ENCODE measurements at places on chromosomes 4 and X.
A peak's percentile ranks its signal among the peaks of the same experiment; 100 is the strongest.

GRCh38 chrX:104084063-104084462, 8.0 kb upstream of the TMSB15C start:
- no peak overlapping the region for H3K27ac ChIP-seq
- H3K4me1 ChIP-seq = no peaks in the 10 kb centered on the region
- H3K4me3 ChIP-seq = no peak overlapping the region
- no peaks in the 10 kb centered on the region for H3K27me3 ChIP-seq
- DNase-seq = no peak

DNA sequence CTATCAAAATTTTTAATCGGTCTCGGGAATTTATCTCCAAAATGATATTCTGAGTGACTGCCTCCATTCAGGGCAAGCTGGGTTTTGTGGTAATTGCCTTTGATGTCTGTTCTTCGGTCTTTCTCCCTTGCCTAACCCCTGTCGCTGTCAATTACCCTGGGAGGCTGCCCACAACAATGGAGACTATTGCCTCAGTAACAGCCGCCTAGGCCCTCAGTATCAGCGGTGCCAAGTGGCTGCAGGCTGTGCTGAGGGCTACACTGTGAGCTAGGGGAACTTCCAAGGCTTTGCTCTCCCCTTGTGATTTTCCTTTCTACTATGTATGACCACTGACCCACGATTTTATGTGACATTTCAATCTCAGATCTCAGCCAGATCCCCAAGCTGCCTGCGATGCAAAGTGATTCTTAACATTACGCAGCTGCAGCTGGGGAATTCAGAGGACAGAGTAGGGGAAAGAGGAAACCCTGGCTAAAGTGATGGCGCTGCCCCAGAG, 36.3 kb upstream of the REST start:
- no peaks in the 10 kb centered on the region for H3K36me3 ChIP-seq
- DNase-seq = no peak
- H3K4me3 ChIP-seq = no peak overlapping the region
- no peaks in the 10 kb centered on the region for H3K27me3 ChIP-seq

GRCh38 chrX:130418066-130418465, 16.3 kb downstream of the RBMX2 start:
- no peak overlapping the region for H3K27ac ChIP-seq
- DNase-seq = no peak
- H3K27me3 ChIP-seq = no peaks in the 10 kb centered on the region
- H3K36me3 ChIP-seq = no peaks in the 10 kb centered on the region

- DNase-seq = no peak
- H3K27ac ChIP-seq = no peak overlapping the region
- no peaks in the 10 kb centered on the region for H3K36me3 ChIP-seq
- H3K27me3 ChIP-seq = no peaks in the 10 kb centered on the region
These were observed 29.8 kb downstream of the MSN start for GRCh38 chrX:65697211-65697641.

GRCh38 chrX:10851809-10852208, 231.4 kb upstream of the MID1 start:
- H3K27me3 ChIP-seq = no peaks in the 10 kb centered on the region
- no peak for DNase-seq
- no peak overlapping the region for H3K4me3 ChIP-seq
- no peaks in the 10 kb centered on the region for H3K4me1 ChIP-seq
- H3K27ac ChIP-seq = no peak overlapping the region

DNA sequence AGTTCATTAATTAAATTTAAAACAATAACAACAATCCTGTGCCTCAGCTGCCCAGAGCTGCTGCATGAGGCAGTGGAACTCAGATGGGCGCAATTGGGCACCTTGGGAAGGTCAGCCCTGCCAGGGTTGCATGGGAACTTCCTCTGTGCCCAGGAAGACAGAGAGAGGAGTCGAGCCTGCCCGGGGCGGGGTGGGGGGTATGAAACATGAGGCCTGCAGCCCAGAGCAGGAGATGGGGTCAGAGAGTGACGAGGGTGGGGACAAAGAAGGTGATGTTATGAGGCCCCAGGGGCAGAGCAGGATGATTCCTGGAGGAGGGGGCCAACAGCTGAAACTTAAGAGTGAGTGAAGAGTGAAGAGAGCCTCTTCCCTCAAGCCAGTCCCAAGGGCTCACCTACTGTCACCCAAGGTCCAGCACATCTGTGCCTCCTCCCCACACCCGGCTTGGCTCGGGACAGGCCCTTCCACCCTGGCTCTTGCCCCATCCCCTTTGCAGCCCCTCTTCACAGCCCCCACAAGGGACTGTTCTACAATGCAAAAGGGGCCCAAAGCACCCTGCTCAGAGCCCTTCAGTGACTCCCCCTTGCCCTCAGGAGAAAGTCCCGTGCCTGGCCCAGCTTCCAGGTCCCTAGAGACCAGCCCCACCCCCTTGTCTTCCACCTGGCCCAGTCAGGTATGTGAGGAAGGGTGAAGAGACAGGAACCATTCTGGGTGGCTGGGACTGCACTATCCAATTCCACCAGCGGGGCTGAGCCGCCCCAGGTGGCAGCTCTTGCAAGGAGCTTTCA, 31.4 kb downstream of the HMX1 start:
- no peak overlapping the region for H3K4me3 ChIP-seq
- no peak overlapping the region for H3K27ac ChIP-seq
- no peaks in the 10 kb centered on the region for H3K27me3 ChIP-seq
- DNase-seq = no peak
- H3K36me3 ChIP-seq = no peaks in the 10 kb centered on the region
- no peaks in the 10 kb centered on the region for H3K4me1 ChIP-seq

DNA sequence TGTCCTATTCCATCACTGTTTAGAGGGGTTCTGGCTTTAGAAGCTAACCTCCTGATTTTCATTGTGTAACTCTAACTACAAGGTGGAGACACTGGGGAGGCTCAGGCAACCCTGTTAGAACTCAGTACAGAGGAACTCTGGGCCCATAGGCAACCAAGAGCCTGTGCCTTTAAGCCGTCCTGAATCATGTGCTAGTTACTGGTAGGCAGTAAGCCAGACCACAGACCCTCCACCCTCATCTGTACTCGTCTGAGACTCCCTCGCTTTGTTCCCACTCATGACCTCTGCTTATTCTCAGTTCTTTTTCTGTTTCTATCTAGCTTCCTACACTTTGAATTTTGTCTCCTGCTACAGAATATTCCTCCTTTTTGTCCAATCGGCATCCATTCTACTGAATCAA, 31.4 kb downstream of the TBC1D1 start:
- DNase-seq = no peak
- H3K4me1 ChIP-seq = no peaks in the 10 kb centered on the region
- H3K27ac ChIP-seq = no peak overlapping the region
- no peak overlapping the region for H3K4me3 ChIP-seq
- no peaks in the 10 kb centered on the region for H3K36me3 ChIP-seq

DNA sequence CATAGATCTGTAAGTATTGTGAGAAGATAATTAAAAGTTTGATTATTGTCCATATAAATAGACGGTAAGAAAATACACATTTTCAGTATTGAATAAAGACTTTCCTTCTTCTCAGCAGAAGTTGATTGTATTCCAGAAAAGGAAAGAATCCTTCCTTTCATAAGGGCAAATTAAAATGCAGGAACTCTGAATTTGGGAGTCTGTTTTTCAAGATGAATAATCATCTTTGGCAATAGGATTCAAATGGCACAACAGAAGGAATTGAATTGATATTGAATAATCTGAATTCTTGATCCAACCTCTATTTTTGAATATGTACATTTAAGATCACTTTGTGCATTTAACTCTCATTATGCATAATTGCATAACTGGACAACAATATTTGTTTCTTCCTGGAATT, 149.3 kb downstream of the DMD start:
- no peak for DNase-seq
- H3K36me3 ChIP-seq = no peaks in the 10 kb centered on the region
- no peak overlapping the region for H3K4me3 ChIP-seq
- no peaks in the 10 kb centered on the region for H3K27me3 ChIP-seq
- no peaks in the 10 kb centered on the region for H3K4me1 ChIP-seq

- H3K4me3 ChIP-seq = no peak overlapping the region
- no peaks in the 10 kb centered on the region for H3K27me3 ChIP-seq
- no peak overlapping the region for H3K27ac ChIP-seq
These were observed 13.1 kb downstream of the GPR82 start for GRCh38 chrX:41737065-41737464.

GRCh38 chr4:16264798-16265197, 38.5 kb upstream of the TAPT1 start:
- no peak overlapping the region for H3K4me3 ChIP-seq
- H3K4me1 ChIP-seq = no peaks in the 10 kb centered on the region
- H3K36me3 ChIP-seq = no peaks in the 10 kb centered on the region
- no peak for DNase-seq

DNA sequence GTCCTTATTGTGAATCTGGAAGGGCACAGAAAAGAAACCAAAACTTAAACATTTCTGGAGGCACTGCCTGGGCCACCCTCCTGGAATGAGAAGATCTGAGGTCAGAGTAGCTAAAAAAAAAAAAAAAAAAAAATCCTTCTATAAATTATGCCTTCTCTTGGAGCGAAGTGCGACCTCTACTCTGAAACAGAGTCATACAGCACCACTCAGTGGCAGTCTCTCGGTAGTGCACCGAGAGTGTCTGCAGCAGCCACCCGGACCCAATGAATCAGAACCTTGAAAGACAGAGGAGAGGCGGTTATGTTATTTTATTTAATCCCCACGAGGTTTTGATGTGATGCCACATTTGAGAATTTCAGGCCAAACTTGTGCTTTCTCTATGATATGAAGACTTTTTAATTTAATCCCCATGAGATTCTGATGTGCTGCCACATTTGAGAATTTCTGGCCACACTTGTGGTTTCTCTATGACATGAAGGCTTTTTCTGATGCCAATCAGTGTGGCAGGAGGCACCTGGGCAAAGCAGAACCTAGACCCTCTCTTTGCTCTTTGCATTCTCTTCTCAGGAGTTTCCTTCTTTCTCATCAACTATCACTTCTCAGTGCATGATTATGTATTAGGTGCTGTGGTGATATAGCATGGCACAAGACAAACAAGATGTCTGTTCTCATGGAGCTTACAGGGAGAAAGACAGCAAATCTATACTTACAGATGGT, 5.6 kb upstream of the CT47C1 start:
- H3K27ac ChIP-seq = no peak overlapping the region
- H3K4me3 ChIP-seq = no peak overlapping the region
- H3K27me3 ChIP-seq = no peaks in the 10 kb centered on the region
- no peaks in the 10 kb centered on the region for H3K36me3 ChIP-seq
- peak; percentile 67 for DNase-seq
- no peaks in the 10 kb centered on the region for H3K4me1 ChIP-seq

DNA sequence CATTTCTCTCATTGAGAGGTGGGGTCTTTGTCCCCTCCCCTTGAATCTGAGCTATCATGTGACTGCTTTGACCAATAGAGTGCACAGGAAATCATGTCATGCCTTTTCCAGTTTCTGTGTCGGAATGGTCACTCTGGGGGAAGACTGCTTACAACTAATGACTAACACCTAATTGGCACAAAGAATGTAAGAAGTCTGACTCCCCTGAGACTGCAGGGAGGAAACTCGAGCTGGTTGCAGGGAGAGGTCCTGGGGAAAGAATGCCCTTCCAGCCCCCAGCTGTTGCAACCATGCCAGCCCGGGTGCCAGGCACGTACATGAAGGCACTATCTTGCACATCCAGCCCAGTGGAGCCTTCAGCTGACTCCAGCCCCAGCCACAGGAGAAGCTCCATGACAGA, 254.2 kb downstream of the DHX15 start:
- no peaks in the 10 kb centered on the region for H3K36me3 ChIP-seq
- no peaks in the 10 kb centered on the region for H3K27me3 ChIP-seq
- DNase-seq = no peak
- H3K27ac ChIP-seq = no peak overlapping the region

DNA sequence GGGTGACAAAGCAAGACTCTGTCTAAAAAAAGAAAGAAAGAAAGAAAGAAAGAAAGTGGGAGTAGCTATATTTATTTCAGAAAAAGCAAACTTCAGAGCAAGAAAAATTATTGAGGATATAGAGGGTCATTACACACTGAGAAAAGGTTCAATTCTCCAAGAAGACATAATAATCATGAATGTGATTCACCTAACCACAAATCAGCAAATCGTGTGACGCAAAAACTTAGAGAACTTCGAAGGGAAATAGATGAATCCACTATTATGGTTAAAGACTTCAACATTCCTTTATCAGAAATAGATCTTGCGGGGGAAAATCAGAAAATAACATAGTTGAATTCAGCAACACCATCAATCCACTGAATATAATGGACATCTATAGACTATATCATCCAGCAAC, 219.3 kb upstream of the LDB2 start:
- no peaks in the 10 kb centered on the region for H3K36me3 ChIP-seq
- no peak overlapping the region for H3K27ac ChIP-seq
- no peak overlapping the region for H3K4me3 ChIP-seq
- no peak for DNase-seq
- H3K4me1 ChIP-seq = no peaks in the 10 kb centered on the region

DNA sequence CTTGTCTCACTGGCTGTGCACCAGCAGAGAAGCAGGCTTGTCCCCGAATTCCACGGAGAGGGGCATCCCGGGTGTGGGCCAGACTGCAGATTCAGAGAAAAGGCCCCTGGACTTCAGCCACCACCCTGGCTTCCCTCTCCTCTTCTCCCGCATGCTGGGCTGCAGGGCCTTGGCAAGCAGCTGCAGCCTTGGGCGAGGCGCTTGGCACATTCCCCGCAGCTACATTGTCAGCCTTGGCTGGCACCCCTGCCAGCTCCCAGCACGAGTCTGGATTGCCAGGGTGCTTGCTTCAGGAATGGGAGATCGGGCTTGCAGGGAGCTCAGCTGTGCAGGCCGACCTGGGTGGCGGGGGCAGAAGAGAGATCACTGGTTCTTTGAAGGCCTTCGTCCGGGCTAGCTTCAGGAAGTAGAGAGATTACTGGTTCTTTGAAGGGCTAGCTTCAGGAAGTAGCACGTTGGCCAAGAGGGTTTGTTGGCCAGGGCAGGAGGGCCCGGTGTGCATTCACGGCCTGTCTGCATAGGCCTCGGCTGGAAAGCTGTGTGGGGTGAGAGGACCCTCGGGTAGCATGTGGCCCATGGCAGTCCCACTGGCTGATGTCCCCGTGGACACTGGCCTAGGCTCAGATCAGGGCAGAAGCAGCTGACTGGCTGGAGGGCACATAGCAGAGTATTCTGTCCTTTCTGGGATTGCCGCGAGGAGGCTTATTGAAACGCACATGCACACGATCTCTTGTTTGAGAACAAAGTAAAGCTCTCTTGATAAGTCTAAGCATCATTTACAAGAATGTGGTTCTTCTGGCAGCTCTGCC, 2.7 kb downstream of the ABCD1 start:
- H3K36me3 ChIP-seq = no peaks in the 10 kb centered on the region
- no peaks in the 10 kb centered on the region for H3K27me3 ChIP-seq
- no peak overlapping the region for H3K4me3 ChIP-seq
- DNase-seq = peak; percentile 67

- no peak overlapping the region for H3K4me3 ChIP-seq
- H3K4me1 ChIP-seq = no peaks in the 10 kb centered on the region
- no peaks in the 10 kb centered on the region for H3K27me3 ChIP-seq
- no peaks in the 10 kb centered on the region for H3K36me3 ChIP-seq
- DNase-seq = no peak
These were observed 277.4 kb upstream of the GATB start for GRCh38 chr4:152038238-152038637.

- no peaks in the 10 kb centered on the region for H3K36me3 ChIP-seq
- H3K4me1 ChIP-seq = no peaks in the 10 kb centered on the region
- H3K27me3 ChIP-seq = no peaks in the 10 kb centered on the region
- DNase-seq = no peak
- H3K4me3 ChIP-seq = no peak overlapping the region
These were observed 64.4 kb upstream of the SLC7A3 start for GRCh38 chrX:70995338-70995737.

GRCh38 chr4:1640190-1640589, 43.9 kb downstream of the FAM53A start:
- H3K36me3 ChIP-seq = no peaks in the 10 kb centered on the region
- DNase-seq = no peak
- no peak overlapping the region for H3K27ac ChIP-seq
- no peak overlapping the region for H3K4me3 ChIP-seq

Measured in testis (tissue), 5 donors.